NB4 (cell line): ENCODE measurements at places on chromosomes 5 and 9.

DNA sequence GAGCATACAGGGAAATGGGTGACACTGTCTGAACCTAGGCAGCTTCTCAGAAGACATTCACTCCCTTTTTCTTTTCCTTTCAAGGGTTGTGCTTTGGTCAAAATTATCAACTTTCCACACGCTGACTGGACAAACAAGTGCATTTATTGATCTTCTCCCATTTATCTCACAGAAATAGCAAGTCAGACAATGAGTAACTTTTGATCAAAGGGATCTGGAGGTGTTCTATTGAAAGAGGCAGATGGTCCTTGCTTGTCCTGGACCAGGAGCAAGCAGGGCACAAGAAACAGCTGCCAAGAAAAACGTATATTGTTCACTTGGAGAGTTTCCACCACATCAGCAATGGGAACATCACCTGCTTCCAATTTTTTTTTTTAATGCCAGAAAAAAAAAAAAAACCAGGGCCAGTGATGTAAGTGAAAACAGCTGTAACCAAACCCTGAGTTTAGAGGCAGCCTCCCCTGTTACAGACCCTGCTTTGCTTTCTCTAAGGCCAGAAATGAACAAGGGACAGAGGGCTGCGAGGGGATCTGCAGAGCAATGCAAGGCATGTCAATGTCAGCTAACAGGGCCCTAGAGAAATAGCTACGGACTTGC lies 79.8 kb downstream of the NIPSNAP3B start:
- DNase-seq: no peak

DNA sequence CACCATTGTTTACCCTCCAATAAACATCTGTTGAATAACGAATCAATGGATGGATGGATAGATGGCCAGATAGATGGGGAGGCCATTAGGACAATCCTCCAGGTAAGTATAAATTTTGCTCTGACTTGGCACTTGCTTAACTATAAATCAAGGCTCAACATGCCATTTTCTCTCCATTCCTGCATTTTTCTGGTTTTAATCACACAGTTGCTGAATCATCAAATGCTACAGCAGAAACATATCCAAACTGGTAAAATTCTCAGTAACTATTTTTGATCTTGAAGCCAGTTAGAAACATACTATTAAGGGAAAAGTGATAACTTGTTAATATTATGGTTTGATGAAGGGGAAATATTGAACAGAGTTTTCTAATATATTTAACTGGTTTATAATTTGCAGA lies 71.5 kb upstream of the MTAP start:
- no peak for DNase-seq

DNA sequence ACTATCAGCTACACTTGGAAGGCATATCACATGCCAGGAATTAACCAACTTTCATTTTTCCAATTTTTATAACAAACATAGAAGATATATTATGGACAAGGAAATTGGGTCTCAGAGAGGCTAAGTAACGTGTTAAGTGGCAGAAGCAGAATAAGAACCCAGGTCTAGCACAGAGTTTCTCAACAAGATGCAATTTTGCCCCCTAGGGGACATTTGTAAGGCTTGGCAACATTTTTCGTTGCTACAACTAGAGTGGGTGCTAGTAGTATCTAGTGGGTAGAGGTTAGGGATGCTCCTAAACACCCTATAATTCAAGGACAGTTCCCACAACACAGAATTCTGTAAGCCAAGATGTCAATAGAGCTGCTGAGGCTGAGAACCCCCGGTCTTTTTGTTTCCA lies 180.6 kb downstream of the SNCAIP start:
- peak; percentile 22 for DNase-seq

DNA sequence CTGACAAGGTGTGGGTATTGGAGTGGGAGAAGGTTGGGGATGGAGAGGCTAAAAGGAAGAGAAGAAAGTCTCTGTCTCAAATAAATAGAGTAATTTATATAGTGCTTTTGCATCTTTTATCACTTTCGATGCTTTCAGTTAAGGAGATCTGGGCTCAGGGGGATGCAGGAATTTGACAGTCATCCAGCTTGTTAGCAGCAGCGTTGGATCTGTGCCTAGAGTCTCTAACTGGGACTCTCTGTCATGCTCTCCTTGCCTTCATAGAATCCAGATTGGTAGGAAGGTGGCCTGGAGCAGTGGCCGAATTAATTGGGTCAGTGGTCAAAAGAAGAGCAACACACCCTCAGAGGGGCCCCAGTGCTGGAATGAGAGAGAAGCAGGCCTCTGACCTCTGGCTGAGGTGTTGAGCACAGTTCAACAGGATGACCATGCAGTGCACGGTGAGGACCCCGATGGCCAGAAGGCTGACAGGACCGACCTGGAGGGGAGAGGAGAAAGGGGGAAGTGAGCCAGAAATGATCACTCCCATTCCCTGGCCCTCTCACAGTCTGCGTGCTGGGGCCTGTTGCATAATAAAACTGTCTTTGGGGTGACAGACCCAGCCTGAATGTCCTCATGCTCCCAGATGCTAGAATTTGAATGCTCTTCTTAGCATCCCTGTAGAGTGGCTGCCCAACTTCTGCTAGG lies 7.6 kb downstream of the SLC36A3 start:
- DNase-seq: peak; percentile 76

GRCh38 chr9:6973762-6974161 lies 216.0 kb downstream of the KDM4C start:
- peak; percentile 81 for DNase-seq

- peak; percentile 87 for DNase-seq
Observed at GRCh38 chr9:91515074-91515687, 91.5 kb upstream of the NFIL3 start.

- DNase-seq: no peak
Observed at GRCh38 chr5:150587856-150588595, 52.4 kb upstream of the SYNPO start.

- DNase-seq: peak; percentile 13
Observed at GRCh38 chr9:7671847-7672246, 127.7 kb downstream of the DMAC1 start.

- no peak for DNase-seq
Observed at GRCh38 chr5:181219262-181220177, 3.6 kb upstream of the TRIM41 start.

DNA sequence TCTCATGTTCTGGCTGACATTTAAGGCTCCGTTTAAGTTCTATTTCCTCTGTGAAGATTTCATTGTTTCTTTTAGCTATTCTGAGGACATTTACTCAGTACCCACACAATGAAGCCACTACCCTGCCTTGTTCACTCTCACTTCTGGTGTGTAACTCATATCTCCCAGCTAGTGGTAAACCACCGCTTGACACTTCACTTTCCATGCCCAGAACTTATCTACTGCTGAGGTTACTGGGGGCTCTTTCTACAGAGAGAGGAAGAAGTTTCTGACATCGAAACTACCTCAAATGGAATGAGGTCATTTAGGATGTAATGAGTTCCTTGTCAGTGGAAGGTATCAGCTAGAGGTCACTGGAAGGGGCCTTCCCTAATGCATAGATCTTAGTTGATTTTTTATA lies 501.5 kb downstream of the DMAC1 start:
- peak; percentile 33 for DNase-seq

DNA sequence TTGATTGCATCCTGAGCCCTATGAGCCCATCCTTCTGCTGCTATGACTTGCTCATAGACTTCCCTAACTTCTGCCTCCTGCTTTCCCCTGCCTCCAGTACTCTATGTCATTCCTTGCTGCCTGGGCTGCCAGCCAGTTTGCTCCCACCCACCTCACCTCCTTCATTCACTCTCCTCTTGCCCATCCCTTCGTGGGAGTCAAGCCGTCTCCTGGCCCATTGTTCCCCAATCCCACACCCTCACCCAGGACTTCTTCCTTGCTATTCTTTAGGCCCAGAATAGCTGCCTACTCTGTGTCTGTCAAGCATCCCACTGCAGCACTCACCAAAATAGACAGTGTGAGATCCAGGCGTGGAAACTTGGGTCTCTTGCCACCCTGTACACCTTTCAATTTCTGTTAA lies 131.0 kb downstream of the RASGRF2 start:
- DNase-seq: no peak

- DNase-seq: no peak
Observed at GRCh38 chr5:128021411-128021810, 62.2 kb upstream of the SLC12A2 start.

GRCh38 chr5:173774271-173774761 lies 113.8 kb upstream of the CPEB4 start:
- no peak for DNase-seq

DNA sequence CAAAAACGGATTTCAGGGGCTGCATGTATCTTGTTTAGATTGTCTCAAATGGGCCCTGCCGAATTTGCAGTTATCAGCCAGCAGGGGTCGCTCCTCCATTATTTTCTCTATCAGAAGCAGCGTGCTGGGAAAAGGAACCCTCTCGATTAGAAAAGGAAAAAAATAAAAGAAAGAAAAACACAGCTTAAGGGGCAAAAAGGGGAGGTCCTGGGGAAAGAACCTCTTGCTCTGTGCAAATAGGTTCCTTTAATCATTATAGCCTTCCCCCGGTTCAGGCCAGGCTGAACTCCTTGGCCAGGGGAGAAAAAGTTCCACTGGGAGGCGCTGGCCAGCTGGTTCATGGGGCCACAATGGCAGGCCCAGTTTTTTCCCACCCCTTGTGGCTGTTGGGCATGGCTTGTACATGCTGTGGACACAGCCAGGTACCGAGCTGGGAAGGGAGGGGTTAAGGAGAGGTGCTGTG lies 25.0 kb upstream of the CAPSL start:
- peak; percentile 38 for DNase-seq

DNA sequence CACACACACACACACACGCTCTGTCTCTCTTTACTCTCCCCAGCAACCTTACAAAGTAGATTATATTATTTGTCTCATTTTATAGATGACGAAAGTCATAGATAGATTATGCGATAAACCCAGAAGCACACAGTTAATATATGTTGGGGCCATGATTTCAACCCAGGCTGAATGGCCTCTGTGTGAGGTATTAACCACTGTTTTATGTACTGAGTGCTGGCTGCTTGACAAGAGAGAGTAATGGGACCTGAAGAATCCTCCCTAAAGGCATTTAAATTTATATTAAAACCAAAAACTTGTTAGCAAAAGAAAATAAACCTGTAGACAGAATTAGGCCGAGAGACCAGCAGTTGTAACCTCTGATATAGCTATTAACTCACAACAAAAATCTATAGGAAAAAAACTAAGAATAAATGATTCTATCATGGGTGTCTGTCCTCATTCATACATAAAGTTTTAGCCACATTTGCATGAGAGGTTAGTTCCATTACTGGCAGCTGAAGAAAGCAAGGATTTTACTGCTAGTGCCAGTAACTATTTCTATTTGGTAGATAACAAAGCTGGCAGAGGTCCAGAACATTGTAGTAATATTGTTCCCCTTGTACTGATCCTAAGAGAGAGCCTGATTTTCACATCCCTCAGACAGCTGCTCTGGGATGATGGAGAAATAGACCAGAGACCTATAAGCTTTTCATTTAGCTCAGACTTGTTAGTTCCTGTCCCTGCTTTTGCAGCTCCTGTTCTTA lies 250.9 kb downstream of the ADGRV1 start:
- DNase-seq: no peak

GRCh38 chr5:107361945-107362344 lies 308.8 kb downstream of the EFNA5 start:
- peak; percentile 48 for DNase-seq

- DNase-seq: peak; percentile 76
Observed at GRCh38 chr5:134577796-134578577, 52.5 kb downstream of the JADE2 start.

- DNase-seq: no peak
Observed at GRCh38 chr5:77186652-77187370, 23.7 kb upstream of the PDE8B start.

DNA sequence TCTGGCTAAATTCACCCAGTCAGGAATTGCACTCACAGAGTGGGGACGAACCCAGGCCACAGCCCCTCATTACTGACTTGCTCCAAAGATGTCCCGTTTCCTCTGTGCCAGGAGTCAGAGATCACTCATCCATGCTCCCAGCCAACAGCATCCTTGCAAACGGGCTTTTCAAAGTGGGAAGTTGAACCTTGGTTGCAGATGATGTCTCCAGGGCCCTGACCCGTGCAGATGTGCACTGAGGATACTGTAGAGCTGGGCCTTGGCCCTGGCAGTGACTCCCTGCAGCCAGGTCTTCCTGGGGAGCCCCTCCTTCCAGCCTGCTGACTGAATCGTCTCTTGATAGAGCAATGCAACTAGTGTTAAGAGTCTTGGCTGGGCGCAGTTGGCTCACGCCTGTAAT lies 22.3 kb downstream of the TCF7 start:
- no peak for DNase-seq

- DNase-seq: no peak
Observed at GRCh38 chr5:180601591-180602480, 10.5 kb upstream of the SCGB3A1 start.

- DNase-seq: no peak
Observed at GRCh38 chr5:19044311-19044710, 943.7 kb downstream of the CDH18 start.

DNA sequence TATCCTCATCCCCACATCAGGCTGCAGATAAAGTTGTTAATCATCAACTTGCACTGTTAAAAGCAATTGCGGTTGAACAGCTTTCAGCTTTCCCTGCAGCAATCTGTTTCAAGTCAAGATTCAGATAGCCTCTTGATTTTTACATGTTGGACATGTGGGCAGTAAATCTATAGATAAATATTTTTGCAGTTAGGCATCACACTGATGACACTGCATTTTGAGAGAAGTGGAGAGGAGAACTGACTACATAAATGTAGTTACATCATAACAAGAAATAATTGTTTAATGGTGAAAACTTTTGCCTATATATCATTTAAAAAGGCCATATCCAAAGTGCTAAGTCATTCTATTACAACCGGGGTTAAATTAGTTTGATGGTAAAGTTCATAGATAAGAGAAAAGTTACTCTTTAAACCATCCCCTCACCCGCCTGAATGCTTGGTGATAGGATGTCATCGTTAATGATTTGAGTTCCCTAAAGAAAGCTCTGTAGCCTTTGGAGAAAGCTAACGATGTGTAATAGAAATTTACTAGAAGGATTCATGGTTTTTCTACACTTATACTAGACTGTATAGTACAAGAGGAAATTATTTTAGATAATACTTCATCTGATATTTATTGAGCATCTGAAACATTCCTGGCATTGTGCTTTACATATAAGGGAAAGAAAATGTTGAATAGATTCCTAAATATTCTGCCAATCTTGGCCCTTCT lies 30.8 kb upstream of the ALDH1A1 start:
- no peak for DNase-seq

DNA sequence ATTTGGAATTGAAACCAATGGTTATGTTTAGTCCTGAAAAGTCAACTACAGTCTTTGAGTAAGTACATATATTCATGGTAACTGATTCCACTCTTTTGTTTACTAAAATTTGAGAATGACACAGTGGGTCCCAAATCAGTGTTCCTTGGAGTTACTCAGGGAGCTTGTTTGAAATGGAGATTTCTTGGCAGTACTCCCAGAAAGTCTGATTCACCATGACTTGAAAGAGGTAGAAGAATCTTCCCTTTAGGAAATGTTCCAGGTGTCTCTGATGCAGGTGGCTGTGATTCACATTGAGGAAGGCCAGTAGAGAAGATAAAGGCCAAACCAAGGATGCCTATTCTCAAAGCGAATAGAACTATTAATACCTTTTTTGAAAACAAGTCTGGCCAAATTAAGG lies 1078.3 kb downstream of the CDH12 start:
- DNase-seq: no peak

- no peak for DNase-seq
Observed at GRCh38 chr5:88740604-88741185, 142.3 kb downstream of the MEF2C start.
